Hindlimb muscle (tissue), 1 donor: ENCODE measurements at places on chromosomes 13 and 19.

DNA sequence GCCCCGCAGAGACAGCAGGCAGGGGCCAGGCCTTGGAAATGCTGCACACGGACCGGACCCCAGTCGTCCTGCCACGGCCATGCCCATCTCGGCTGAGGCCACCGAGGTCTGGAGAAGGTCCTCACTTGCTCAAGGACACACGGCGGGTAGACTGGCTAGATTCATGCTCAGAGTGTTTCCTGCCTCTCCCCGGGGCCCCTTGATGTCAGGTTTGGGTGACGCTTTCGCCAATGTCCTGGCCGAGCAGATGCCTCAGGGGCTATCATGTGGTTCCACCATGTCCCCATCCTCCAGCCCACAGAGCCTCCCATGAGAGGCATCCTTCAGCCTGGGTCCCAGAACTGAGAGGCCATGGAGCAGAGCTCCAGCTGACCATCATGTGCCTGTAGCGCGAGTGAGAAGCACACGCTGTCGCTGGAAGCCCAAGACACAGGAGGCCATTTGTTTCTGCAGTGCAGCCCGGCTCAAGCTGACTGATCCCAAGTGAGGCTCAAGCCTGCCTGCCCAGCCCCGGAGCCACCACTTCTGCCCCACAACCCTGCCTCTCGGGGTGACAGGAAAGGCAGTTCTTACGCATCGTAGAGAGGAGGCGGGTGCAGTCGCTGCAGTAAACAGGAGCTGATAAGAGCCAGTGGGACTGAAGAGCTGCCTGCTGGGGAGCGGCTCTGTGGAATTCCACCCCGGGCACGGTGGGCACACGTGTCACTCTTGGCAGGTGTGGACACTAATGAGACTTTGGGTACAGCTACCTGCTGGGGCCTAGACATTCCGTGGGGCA lies 53.9 kb upstream of the GAS6 start:
- no peak for DNase-seq

DNA sequence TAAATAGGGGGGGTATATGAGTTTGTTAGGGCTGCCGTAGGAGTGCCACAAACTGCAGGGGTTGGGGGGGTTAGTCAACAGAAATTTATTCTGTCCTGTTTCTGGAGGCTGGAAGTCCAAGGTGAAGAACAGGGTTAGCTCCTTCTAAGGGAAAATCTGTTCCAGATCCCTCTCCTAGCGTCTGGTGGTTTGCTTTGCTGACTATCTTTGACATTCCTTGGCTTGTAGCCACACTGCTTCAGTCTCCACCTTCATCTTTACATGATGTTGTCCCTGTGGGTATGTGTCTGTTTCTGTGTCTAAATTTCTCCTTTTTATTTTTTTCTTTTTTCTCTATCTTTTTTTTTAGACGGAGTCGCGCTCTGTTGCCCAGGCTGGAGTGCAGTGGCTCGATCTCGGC lies 8.1 kb upstream of the ICAM1 start:
- DNase-seq = no peak

DNA sequence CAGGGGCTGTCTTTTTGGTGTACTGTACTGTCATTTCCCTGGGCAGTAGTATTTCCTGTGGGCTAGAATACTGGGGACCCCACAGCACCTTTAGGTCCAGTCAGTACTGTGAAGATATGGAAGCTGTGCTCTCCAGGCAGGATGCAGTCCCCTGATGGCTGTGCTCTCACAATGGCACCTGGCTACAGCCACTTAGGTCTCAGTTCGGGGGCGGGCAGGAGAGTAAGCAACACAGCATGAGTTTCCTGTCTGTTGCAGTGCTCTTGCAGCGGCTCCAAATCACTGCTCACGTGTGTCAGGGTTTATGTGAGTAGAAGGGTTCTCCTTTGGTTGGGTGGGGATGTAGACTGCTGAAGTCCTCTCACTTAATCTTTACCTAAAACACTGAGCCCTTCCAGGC lies 810.4 kb downstream of the DACH1 start:
- DNase-seq = no peak

- DNase-seq = no peak
These were observed 58.1 kb downstream of the MRPL57 start for GRCh38 chr13:21234526-21234925.

GRCh38 chr19:13400296-13400695 lies 106.0 kb downstream of the CACNA1A start:
- DNase-seq = no peak

DNA sequence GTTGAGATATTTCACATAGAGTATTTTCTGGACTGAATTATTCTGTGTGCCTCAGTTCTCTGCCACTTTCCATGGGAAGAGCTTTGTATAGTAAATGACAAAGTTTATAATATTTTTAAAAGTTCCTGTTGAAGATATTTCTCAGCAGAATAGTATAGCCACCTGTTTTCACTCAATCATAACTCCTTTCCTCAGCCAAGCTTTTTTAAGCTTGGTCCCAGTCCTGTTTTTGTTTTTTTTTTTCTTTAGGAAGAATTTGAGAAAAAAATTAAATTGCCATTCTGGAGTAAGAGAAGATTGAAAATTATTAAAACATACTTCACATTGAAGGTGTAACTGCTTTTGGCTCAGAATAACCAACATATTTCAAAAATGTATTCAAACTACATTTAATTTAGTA lies 55.5 kb downstream of the ENOX1 start:
- peak; percentile 24 for DNase-seq

- no peak for DNase-seq
These were observed 22.5 kb upstream of the POU2F2 start for GRCh38 chr19:42154471-42155323.

- DNase-seq = no peak
These were observed 26.9 kb downstream of the CDK8 start for GRCh38 chr13:26280822-26281221.

GRCh38 chr13:51945149-51945548 lies 66.1 kb downstream of the ATP7B start:
- no peak for DNase-seq

DNA sequence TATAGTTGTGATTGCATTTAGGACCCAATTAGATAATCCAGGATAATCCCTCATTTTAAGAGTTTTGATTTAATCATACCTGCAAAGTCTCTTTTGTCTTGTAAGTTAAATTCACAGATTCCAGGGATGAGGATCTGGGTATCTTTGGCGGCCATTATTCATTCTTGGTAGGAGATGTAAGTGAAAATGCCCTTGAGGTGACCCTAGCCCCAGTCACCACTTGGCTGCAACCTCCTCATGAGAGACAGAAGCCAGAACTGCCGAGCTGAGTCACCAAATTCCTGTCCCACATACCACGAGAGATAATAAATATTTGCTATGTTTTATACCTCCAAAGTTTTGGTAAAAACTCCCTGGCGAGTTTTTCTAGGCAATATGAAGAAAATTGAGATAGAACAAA lies 389.4 kb downstream of the RFC3 start:
- no peak for DNase-seq

DNA sequence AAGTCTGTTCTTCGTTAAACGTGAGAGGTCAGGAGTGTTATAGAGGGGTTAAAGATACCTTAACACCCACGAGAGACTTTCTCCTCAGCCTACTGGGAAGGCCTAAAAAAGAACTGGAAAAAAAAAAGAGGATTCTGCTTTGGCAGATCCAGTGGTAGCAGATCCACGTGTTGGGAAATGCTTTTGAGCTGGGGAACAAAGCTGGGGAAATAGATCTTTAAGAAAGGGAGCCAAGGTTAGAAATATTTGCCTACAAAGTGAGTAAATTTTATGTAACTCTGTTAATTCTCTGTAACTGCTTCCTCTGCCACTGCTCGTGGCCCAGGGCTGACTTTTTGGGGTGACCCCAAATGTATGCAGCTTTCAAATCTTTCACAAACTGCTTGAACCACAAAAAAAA lies 11.7 kb downstream of the RFX2 start:
- DNase-seq = no peak

DNA sequence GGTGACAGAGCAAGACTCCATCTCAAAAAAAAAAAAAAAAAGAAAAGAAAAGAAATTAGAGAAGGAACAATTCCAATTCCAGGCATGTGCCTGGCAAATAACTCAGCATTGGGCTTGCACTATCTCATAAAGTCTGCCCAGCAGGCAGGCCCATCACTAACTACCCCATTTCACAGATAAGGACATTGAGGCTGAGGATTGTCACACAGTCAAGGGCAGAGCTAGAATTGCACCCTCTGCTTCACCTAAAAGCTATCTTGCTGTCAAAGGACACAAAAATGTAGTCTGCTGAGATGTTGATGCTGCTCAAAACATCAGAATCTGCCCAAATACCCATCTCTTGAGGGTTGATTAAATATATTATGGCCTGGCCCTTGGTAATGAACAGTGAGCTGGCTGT lies 20.7 kb upstream of the COLGALT1 start:
- DNase-seq = no peak

DNA sequence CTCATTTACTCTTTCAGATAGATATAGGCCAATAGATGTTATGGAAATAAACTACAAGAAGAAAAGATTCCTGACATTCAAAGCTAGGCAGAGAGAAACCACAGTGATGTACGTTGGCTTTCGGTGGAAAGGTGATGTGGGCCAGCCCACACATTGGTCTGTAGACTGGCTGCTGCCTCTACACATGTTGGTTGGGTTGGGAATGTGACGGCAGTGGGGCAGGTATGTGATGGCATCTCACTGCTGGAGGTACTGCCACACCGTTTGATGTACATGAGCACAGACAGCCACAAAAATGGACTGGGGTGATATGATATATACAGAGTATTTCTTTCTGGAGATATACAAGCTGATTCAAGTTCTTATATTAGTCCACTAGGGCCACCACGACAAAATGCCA lies 69.4 kb downstream of the C13orf42 start:
- no peak for DNase-seq

- no peak for DNase-seq
These were observed 59.4 kb downstream of the ZNF536 start for GRCh38 chr19:30431591-30431990.

GRCh38 chr19:4068047-4068966 lies 1.6 kb upstream of the ZBTB7A start:
- no peak for DNase-seq

- no peak for DNase-seq
These were observed 887 bp downstream of the SIPA1L3 start for GRCh38 chr19:37907735-37908455.

- no peak for DNase-seq
These were observed 6.7 kb downstream of the ZBTB32 start for GRCh38 chr19:35710784-35711723.

DNA sequence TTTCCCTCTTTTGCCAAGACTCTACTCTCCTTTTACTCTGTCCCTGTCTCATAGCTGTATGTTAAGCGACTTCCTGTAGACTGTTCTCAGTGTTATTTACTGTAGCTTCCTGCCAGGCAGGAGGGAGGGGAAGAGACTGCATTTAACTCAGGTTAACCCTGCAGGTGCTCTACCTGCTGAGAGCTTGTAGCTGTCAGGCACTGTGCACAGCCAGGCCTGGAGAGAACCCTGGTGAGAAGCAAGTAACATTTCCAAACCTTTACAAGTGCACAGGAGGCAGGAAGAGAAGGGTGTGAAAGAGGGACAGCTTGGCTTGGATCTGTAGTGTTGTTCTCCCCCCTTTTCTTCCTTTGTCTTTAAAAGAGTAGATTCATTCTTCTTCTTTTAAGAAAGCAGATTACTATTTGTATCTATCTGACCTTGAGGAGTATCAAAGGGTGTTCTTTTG lies 167.1 kb downstream of the LMO7 start:
- no peak for DNase-seq

- no peak for DNase-seq
These were observed 117.9 kb downstream of the STOML3 start for GRCh38 chr13:38872693-38873092.

- DNase-seq = no peak
These were observed 466.3 kb downstream of the PCDH17 start for GRCh38 chr13:58097831-58098230.

GRCh38 chr19:47714339-47714738 lies 1.1 kb downstream of the EHD2 start:
- DNase-seq = no peak

DNA sequence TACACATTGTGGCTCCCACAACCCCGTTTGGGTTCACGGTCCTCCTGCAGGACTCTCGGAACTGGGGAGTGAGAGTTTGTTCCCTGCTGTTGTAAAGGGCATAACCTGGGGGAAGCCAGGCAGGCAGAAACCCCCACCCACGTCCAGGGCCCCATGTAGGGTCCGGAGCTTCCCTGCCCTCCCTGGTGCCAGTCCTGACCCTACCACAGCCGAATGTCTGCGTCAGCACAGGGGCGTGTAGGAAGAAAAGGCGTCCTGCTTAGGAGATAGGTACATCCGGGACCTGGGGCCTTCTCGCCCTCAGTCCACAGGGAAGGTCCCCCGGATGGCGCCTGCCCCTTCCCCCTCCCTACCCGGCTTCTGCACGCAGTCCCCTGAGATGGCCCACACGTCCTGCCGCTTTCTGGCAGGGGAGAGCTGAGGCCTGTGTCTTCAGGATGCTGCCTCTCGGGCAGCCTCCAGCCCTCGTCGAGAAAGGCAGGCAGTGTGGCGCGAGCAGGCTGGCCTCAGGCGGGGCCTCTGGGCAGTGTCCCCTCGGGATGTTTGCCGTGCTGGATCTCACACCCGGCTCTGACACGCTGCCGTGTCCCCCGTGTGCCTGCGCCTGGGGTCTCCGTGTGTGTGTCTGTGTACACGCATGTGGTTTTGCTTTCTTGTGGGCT lies 19.1 kb downstream of the CSNK1G2 start:
- no peak for DNase-seq

DNA sequence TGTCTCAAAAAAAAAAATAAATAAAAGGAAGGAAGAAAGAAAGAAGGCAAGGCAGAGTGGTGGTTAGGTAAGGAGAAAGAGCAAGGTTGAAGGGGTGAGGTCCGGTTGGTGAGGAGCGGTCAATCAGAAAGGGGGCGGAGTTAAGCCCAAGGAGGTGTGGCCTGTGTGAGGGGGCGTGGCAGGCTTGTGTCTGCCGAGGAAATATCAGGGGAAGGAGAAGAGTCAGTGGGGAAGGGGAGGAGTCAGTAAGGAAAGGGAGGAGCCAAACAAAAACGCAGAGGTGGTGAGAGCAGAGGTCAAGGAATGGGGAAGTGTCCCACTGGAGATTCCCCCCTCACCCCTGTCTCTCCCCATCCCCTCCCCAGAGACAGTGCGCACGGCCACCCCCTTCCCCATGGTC lies 5.9 kb downstream of the CACNG7 start:
- DNase-seq = no peak

DNA sequence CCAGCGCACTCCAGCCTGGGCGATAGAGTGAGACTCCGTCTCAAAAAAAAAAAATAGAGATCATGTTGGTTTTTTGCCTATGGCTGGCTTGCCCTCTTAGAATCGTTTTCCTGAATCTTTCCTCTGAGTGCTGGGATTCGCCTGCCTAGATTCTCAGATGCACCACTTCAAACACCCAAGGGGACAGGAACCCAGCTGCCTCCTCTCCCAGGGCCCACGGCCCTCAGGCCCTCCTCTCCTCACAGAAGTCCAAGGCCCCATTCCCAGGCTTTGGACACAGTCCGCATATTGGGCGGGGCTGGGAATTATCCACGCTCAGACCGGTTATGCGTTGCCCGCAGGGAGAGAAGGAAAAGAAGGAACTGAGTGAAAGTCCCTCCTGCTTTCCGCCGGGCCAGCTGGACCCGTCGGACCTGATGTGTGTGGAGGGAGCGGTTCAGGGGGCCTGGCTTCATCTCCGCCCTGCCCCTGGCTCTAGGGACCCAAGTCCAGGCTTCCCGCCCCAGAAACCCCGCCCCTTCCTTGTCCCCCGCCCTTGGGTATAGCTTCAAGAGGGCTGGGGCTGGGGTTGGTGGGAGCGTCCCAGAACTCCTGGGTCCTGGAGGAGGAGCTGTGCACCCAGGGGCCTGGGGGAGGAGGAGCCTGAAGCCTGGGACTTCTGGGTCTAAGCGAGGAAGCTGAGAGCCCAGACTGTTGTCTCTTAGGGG lies 5.8 kb downstream of the PPFIA3 start:
- DNase-seq = no peak

GRCh38 chr13:68666774-68667397 lies 1436.8 kb upstream of the PCDH9 start:
- DNase-seq = no peak
